Stimulated activated CD8-positive, alpha-beta memory T cell treated with anti-CD3 and anti-CD28 coated beads, Interleukin-4, amount 100 ng/mL, for 1 hour (primary cell): ENCODE measurements at places on chromosomes 13 and 19.

- no peak for DNase-seq
Observed at GRCh38 chr13:110220471-110220870, 86.5 kb downstream of the COL4A1 start.

- DNase-seq, result no peak
Observed at GRCh38 chr19:50384685-50385535, 763 bp downstream of the POLD1 start.

GRCh38 chr13:72126424-72126823, 259.4 kb upstream of the DACH1 start:
- no peak for DNase-seq

DNA sequence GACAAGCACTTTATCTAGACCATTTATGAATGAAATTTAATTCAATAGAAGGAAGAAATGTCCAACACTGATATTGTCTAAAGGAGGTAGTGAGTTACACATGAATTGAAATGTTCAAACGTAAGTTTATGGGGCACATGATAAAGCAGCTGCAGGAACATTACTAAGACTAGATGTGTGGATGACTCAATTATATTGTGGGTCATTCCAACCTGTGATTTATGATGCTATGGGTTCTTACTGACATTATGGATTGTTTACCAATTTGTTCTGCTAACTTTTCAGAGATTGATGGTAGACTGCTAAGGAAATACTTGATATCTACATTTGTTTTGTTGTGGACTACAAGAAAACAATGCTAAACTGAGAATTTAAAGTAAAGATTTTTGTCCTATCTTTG, 56.1 kb upstream of the ATXN8OS start:
- no peak for DNase-seq

DNA sequence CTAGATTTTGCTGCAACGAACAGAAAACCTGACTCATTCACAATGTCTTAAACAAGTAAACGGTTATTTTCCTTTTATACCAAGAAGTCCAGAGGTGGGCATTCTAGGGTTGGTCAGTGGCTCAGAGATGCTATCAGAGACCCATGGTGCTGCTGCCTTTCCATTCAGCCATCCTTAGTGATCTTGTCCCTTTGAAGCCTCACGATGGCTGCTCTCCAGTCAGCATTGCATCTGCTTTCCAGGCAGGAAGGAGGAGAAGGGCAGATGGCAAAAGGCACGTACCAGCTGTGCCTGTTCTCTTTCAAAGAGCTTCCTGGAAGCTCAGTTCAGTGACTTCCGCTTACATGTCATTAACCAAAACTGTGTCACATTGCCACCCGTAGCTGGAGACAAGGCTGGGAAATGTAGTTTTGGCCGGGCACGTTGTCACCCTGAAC, 30.1 kb downstream of the WDFY2 start:
- DNase-seq, result peak; percentile 5

- DNase-seq, result peak; percentile 89
Observed at GRCh38 chr19:39406656-39407409, at the start of gene ZFP36. Gene ZFP36, plus strand, starts transcription at chr19:39406847. Its CDS starts 58 bp downstream, at chr19:39406905.

- DNase-seq, result no peak
Observed at GRCh38 chr19:58569191-58569942, 3.8 kb downstream of the MZF1 start.

- DNase-seq, result no peak
Observed at GRCh38 chr19:32313569-32314265, 31.7 kb upstream of the ZNF507 start.

- DNase-seq, result no peak
Observed at GRCh38 chr19:48638831-48639381, 1.7 kb upstream of the DBP start.

GRCh38 chr13:26668357-26669146, 92.0 kb downstream of the GPR12 start:
- no peak for DNase-seq

- DNase-seq, result no peak
Observed at GRCh38 chr19:29521291-29522075, 4.3 kb upstream of the VSTM2B start.

DNA sequence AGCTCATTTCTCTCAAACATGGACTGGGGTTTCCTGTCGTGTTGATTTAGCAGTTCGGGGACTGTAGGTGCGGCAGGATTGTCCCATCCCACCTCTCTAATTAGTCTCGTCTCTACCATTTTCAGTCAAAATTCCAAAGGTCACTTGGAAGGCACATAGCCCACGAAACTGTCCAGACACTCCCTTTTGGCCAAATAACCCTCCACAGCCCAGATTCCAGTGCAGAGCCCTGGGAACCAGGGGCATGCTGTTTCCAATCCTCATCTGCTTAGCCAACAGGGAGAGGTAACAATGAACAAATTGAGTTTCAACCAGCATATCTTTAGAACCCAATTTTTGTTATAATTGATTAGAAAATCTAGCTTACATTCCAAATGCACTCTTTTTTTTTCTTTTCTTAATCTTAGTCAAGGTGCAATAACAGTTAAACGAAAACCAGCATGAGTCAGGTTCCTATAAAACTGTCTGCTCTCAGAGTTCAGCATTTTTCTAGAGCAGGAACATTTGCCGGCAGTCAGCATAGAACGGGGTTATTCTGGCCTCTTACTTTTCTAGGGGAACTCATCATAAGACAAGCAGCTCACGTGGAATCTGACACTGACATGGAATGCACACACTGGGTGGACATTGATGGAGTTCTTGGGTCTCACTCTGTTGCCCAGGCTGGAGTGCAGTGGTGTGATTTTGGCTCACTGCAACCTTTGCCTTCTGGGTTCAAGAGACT, 14.4 kb upstream of the CEBPA start:
- no peak for DNase-seq

DNA sequence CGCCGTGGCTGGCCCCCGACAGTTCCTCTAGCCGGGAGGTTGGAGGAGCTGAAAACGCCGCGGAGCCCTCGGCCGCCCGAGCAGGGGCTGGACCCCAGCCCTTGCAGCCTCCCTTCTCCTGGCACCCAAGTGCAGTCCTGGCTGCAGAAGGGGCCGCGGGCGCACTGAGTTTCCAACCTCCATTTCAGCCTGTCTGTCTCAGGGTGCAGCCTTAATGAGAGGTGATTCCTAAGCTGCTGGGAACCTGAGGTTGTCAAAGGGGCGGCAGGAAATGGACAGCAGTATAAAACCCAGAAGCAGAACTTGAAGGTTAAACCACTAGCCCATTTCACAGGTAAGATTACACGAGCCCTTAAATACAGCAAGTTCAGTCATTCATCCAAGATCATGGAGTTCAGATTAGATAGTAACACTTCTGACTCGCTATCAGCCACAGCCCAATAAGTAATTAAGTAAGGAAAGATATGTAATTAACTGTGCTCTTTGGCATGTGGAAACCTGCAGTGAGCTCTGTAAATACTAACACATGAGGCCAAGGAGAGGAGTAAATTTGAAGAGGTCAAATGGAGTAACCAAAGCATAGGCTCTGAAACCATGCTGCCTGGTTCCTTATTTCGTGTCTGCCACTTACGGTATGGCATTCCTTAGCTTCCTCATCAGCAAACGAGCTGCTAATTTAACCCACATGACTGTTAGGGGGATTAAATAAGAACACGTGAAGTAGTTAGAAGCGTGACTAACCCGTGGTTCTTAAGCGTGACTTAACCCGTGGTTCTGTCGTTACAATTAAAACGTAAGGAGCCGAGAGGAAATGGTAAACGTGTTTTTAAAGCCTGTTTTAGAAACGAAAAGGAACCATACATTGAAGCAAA, 686 bp downstream of the SETDB2 start:
- DNase-seq, result no peak

DNA sequence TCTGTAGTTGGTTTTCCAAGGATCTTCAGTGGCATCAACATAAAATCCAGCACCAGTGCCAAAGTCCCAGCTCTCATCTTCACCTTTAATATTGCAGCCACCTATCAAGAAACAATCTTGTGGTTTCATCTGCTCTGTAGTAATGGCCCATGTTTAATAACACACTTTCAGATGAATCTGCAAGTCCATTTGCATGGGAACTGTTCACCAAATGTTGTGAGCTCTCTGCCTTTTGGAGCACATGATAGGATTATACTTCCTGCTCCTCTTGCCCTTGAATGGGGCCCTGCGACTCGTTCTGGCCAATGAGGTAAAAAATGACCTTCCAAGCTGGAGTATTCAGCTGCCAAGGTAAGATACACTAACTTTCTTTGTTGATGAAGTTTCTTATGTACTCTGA, 14.3 kb downstream of the ESD start:
- DNase-seq, result no peak

DNA sequence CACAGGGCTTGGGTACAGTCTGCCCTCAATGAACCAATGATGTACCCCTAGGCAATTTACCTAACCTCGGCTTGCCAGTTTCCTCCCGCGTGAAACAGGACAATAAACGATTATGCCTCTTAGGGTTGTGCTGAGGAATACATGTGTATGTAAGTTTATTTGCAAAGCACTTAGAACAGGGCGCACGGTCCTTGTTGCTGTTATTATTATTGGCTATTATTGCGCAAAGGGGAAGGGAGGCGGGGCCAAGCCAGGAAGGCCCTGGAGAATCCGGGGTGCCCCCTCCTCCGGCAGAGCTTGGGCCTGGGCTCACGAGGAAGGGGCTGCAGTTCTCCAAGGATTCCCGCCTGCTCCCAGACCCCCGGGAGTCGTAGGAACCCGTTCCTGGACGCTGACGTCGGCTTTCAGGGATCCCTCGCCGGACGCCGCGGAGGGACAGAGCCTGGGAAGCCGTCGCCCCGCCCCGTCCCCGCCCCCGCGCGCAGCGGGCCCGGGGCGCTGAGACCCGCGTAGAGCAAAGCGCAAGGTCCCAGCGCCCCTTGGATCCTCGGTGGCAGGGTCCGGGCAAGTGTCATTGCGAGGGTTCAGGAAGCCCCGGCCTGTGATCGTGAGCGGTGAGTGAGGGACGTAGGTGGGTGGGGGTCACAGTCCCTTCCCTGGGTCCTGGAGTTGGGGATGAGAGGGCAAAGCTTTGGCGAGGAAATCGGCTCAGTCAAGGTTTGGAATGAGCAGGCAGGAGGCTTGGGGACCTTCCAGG, at the start of gene TMEM91:
TMEM91 (plus strand) TSS at position 293 of the 757 bp plus-strand sequence. CDS start 1,777 bp downstream, outside the sequence.
- DNase-seq, result no peak

DNA sequence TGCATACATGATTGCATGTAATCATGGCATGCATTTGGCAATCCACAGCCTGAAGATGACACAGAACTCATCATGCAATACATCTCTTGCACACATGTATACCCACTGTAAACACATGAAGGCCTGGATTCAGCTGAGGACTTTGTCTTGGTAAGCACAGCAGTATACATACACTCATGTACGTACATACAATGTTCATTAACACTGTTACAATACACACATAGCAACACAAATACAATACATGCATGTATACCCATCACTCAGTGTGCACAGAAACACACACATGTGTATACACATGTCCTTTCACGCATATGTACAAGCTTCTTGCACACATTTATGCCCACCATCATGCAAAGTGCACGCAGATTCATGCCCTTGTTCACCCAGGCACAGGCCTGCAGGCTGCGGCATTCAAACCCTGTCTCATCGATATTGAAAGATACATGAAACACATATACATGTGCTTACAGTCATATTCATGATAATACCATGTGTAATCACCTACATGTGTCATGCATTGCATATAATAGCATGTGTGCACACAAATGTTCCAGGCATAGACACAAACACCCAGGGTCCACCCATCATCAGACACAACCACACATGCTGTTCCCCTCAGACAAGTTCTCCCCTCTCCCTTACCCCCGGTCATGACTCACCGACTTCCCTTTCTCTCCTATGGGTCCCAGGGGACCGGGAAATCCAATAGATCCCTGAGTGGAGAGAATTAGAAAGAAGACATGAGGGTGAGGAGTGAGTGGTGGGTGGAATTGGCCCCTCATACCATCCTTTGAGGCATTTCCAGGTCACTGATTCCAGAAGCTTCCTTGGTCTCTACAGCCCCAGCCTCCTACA, 28.7 kb downstream of the COL5A3 start:
- DNase-seq, result no peak

- DNase-seq, result no peak
Observed at GRCh38 chr13:113452942-113453901, at the start of gene ADPRHL1. Gene ADPRHL1, minus strand, starts transcription at chr13:113453488. Its CDS starts 51 bp downstream, at chr13:113453437.

- DNase-seq, result no peak
Observed at GRCh38 chr13:41178040-41178439, 16.3 kb downstream of the KBTBD7 start.

DNA sequence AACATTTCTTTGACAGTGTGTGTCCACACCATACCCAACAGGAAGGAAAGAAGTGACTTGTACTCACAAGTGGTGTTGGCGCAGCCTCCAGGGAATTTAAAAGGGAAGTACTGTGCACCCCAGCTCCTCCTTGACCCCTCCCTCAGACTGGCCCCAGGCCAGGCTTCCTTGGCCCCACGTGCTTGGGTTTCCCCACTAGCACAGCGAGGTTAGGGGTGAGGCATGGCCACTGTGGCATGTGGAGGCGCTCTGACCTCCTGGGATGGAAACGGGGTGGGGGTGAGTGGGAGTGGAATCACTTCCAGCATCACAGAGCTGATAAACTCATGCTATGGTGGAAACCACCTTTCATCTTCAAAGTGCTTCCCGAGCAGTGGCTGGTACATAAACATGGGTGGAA, 168.6 kb downstream of the ZNF536 start:
- DNase-seq, result no peak

GRCh38 chr19:44725251-44725650, 23.3 kb upstream of the BCL3 start:
- no peak for DNase-seq

DNA sequence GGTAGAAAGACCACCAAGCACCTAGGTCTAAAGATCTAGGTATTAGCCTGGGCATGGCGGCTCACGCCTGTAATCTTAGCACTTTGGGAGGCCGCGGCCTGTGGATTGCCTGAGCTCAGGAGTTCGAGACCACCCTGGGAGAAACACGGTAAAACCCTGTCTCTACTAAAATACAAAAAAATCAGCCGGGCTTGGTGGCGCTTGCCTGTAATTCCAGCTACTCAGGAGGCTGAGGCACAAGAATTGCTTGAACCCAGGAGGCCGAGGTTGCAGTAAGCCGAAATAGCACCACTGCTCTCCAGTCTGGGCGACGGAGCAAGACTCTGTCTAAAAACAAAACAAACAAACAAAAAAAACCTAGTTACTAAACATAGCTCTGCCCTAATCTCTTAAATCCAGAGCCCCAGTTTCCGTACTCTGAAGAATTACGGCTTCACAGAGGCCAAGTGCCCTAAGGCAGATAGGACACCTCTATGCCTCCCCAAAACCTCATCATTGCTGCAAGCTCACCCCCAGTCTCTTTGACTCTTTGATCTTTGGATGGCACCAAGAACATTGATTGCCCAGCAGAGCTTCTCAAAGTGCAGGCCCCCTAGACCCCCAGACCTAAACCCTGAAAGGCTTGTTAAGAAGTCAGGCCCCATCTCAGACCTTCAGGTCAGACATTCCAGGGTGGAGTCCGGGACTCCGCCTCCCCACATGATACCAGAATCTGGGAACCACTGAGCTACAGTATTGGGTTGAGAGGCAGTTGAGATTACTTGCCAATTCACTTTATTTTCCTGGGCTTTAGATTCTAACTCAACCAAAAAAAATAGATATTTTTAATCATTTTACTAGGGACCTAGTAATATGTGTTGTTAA, 2.8 kb downstream of the COL4A2 start:
- DNase-seq, result no peak

DNA sequence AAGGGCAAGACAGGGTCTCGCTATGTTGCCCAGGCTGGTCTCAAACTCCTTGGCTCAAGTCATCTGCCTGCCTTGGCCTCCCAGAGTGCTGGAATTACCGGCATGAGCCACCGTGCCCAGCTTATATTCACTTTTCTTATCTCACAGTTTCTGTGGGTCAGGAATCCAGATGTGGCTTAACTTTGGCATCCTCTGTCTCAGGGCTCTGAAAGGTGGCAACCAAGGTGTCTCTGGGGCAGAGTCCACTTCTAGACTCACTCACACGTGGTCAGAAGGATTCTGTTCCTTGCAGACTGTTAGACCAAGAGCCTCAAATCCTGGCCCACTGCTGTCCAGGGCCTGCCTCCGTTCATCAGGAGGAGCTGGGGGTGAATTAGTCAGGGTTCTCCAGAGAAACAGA, 7.6 kb upstream of the LMNB2 start:
- DNase-seq, result no peak
